Activated naive CD4-positive, alpha-beta T cell treated with anti-CD3 and anti-CD28 coated beads for 36 hours (primary cell): ENCODE measurements at places on chromosomes 4 and X. TPM values are rescaled to one million over a fixed set of nuclear protein-coding genes. Genes with fewer than 3 reads are reported as not detected.

GRCh38 chrX:18377796-18378195 lies 23.3 kb upstream of the SCML2 start:
- peak; percentile 45 for DNase-seq

- DNase-seq, result no peak
These were observed 85.1 kb upstream of the CTSO start for GRCh38 chr4:156038772-156039171.

GRCh38 chr4:41146196-41146595 lies 68.1 kb downstream of the APBB2 start:
- DNase-seq, result no peak

- DNase-seq, result no peak
These were observed 570 bp upstream of the SASH3 start for GRCh38 chrX:129779086-129779672.

GRCh38 chr4:28469387-28469786 lies 1608.7 kb downstream of the STIM2 start:
- no peak for DNase-seq

DNA sequence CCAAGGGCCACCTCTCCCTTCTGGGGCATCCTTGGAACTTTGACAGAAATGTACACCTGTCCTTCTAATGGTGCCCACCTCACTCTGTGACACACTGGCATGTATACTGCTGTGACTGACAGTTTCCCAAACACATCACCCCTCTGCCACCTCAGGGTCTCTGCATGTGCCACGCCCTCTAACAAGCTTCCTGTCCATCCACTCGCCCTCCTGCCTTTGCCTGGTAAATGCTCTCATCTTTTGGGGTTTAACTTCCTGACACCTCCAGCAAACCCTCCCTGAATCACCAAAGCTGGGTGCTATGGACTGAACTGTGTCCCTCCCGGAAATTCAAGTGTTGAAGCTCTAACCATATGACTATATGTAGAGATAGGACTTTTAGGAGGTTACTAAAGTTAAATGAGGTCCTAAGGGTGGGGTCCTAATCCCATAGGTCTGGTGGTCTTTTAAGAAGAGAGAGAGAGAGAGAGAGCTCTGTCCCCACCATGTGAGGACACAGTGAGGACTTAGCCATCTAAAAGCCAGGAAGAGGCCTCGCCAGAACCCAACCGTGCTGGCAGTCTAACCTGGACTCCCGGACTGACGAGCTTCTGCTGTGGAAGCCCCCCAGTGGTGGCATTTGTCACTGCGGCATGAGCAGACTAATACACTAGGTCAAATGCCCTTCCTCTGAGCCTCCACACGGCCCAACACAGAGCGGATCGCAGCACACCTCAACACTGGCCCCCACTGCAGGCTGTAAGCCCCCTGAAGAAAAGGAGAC lies 95.6 kb downstream of the AFAP1 start:
- DNase-seq, result peak; percentile 77

DNA sequence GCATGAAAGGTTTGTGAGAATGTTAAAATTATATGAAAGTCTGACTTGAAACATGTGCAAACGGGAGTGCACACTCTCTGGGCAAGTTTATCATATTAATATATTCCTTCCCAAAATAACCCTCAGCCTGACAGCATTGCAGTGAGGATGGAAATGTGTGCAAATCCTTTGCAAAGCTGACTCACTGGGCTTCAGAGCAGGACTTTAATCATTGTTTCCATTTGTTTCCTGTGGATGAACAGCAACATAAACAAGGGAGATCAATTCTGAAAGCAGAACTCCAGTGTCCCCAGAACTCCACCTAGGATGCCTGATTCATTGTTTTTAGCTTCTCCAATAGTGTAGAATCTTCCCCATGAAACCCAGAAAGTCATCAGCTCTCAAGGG lies 32.9 kb downstream of the SLC2A9 start:
- DNase-seq, result no peak

DNA sequence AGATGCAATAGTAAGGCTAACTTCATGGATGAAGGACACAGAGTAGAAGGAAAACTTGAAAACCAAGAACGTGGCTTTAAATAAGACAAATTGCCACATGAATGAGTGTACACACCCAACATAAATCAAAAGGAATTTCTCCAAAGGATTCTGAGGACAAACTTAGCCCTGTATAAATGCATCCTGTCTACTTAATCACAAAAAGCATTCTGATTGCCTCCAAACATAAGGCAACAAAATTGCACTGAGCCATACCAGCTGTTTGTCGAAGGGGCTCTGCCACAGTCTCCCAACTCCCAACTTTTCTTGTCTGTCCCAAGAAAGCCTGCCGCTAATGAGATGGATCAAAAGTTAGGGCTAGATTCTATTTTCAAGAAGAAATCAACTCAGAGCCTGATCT lies 194.3 kb downstream of the SOWAHB start:
- DNase-seq, result no peak

GRCh38 chr4:182552948-182553347 lies 309.7 kb downstream of the TENM3 start:
- DNase-seq, result no peak

- DNase-seq, result no peak
These were observed 7.1 kb downstream of the SMARCAD1 start for GRCh38 chr4:94214703-94215319.

The IL3RA gene
- total RNA-seq, result not detected

The POF1B gene
- 0.12 TPM for total RNA-seq

The NDST4 gene
- total RNA-seq, result not detected
